Left cardiac atrium (tissue), 4 donors: ENCODE measurements at places on chromosomes 4 and X. TPM values are rescaled to one million over a fixed set of nuclear protein-coding genes. Genes with fewer than 3 reads are reported as not detected.

Gene STPG2
- total RNA-seq = 0.24 TPM

Gene CLGN
- 58.2 TPM for total RNA-seq

Gene NXF2B
- total RNA-seq = not detected

Gene FRMD7
- not detected for total RNA-seq

Gene CTAG1B
- total RNA-seq = not detected

Gene SLC49A3
- total RNA-seq = 17.2 TPM

GRCh38 chr4:154988511-154988910, 207.4 kb downstream of the RBM46 start:
- DNase-seq = no peak

- DNase-seq = no peak
These were observed 39.1 kb downstream of the HAND2 start for GRCh38 chr4:173490817-173491528.

DNA sequence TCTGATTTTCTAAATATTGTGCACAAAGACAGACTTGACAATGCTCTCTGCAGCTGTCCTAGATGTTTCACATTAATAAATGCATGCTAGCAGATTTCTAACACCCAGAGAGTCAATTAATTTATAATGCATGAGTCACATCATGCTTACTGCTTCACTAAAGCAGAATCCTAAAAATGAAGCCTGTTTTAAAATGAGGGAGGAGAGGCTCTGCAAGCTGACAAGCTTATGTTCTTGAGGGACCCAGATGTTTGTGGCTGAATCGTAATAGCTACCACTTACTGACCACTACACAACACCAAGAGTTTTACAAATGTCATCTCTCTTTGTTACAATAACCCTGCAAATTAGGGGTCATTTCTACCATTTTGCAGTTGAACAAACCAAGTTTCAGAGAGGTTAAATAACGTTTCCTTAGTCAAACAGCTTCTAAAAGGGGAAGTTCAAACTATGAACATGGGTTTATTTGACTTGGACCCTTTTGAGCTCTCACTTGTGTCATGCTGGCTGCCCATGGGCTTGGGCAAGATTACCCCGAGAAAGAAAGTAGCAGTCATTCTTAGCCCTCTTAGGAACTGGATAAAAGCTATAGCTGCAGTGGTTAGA, 262.7 kb upstream of the ETNPPL start:
- DNase-seq = no peak

DNA sequence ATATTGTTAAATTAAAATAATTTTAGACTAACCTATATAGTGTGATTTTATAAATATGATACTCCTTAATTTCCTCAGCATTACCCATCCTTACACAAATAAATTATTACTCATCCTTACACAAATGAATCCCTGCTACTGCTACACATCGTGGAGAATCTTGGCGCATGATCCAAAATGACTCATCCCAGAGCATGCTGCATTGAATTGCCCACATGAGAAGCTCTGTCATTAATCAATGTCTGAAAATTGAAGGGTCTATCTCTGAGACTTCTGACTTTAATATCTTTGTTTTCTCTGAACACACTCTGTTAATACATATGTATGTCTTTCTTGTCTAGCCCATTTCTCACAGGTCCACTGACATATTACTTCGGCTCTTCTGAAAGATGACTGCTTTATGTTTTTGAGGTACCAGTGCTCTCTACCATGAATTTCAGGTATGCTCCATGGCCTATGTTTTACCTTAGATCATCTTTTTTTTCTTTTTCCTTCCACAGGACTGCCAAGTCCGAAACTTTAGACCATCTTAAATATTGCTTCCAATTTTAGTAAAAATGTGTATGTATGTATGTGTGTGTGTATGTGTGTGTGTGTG, 15.7 kb upstream of the DUSP21 start:
- DNase-seq = no peak

GRCh38 chrX:53305219-53305995, 24.0 kb upstream of the IQSEC2 start:
- no peak for DNase-seq

DNA sequence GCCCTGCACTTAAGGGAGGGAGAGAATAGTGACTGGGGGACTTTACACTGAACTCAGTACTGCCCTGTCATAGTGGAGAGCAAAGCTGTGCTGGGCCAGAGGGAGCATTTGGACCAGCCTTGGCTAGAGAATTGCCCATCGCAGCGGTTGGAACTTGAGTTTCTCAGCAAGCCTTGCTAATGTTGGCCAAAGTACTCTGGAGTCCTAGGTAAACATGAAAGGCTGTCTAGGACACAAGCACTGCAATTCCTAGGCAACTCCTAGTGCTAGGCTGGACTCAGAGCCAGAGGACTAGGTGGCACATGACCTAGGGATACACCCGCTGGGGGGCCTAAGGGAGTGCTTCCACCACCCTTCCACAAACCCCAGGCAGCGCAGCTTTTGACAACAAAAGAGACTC, 15.0 kb downstream of the MED14 start:
- DNase-seq = no peak

DNA sequence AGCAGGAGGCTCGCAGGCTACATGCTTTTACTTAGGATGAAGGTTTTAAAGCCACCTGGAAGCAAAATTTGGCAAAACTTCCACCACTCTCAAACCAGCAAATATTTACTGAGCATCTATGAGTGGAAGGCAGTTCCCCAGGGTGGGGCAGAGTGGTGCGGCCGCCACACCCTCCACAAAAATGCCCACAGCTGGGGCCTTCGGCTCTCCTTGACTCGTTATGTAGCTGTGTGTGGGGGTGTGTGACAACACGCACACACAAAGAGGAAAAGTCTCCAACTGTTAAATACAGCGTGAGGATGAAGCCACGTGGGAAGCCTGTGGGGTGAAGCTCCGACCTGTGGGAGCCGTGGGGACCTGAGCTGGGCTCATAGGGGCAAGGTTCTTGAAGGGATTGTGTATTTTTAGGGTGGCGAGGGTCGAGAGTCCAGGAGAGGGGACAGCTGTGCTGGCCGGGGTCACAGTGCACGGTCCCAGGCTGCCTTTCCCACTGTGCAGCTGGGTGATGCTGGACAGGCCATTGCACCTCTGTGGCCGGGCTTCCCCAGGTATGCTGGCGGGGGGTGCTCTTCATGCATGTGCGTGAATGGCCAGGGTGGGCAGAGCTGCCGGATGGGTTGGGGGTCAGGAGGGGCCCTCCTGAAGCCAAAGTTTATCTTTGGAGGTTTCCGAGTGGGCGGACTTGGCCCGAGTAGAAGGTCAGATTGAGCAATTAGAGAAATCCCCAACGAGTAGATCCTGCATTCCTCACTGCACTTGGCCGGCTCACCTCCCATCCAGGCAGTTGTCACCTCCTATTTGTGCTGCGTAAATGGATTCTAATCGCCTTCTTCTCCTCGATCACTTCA, 25.4 kb downstream of the SORCS2 start:
- no peak for DNase-seq

DNA sequence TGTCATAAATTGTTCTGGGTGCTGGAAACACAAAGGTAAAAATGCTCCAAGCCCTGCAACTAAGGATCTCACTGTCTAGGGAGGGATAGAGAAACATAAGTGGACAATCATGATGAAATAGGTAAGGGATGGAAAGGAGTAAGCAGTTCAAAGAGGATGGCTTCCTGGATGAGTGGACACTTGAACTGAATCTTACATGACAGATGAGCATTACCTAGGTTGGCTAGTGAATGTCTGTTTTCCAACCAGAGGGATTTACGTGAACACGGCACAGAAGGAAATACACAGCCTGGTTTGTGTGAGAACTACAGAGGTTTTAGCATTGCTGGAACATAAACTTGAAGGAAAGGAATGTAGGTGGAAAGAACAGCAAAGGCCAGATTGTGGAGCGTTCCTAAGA, 150.2 kb upstream of the GALNT7 start:
- DNase-seq = no peak

DNA sequence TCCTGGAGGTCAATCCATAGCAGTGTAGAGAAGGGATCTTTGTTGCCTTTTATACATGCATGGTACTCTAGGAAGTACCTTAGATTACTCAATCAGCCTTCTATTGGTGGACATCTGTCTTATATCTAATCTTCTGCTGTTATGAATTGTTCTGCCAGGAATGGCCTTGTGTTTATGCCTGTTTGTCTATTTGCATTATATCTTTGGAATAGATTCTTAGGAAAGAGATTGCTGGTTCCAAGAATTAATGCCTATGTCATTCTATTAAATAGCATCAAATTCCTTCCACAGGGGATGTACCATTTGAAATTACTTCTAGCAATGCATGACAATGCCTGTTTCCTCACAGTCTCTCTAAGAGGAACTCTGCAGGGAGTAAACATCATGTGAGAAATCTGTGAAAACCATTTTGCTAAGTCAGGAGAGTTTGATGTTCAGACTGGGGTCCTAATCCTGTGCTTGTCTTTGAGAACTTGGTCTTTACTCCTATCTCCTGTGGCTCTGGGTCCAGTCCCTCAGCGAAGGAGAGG, 42.5 kb downstream of the BEX3 start:
- DNase-seq = no peak

DNA sequence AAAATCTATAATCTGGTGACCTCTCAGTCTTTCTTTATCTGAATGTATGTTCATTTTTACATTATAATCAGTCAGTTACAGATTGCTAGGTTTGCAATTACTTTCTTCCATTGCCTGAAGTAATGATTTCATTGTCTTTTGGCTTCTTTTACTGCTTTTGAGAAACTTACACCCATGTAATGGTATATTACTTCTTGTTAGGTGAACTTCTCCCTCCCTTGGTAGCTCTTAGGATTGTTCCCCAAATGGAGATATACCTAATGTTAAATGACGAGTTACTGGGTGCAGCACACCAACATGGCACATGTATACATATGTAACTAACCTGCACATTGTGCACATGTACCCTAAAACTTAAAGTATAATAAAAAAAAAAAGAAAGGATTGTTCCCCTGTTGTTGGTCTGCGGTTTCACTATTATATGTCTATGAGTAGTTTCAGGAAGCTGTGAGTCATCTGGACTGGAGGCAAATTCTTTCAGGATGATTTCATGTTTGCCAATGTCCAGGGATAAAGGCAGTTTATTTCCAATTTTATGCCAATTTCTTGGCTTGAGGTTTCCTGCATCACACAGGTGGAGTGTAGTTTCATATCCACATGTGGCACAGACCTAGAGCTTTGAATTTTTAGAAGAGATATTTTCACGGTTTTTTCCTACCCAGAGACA, 21.8 kb downstream of the SPANXC start:
- DNase-seq = no peak

GRCh38 chr4:109465069-109465468, 31.5 kb downstream of the SEC24B start:
- no peak for DNase-seq

DNA sequence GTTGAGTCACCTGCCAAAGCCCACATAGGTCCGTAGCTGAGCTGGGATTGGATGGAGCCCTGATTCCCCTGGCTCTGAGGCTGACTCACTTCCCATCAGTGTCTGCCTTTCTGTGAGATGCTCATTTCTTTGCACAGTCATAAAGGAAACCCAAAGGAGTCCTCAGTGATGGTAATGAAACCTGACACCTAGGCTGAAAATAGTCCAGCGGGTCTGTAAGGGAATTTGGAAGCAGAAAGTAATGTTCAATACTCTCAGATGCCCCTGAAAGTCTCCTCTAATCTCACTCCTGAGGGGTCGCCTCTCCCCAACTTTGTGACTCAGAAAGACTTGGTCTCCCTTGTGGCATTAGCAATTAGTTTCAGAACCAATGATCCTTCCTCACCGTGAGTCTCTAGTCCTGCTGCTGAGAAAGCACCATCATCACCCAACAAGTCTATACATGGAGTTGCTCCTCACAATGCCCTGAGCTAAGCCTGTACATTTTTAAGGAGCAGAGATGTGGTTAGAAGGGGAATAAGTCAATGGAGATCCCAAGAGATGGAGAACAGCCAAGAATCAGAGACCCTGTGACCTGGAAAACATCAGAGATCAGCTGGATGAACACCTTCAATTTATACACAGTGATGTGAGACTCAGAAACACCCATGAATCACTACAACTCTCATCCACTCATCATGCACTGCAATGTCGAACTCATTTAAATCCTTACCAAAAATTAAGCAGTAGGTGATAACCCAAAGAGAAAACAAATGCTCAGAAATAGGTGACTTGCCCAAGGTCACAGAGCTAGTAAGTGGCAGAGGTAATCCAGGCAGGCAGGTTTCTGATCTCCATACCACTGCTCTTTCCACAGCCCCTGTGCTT, 219.0 kb upstream of the CPEB2 start:
- DNase-seq = no peak

- DNase-seq = peak; percentile 44
These were observed 3.7 kb downstream of the PRDM5 start for GRCh38 chr4:120918788-120919187.

- no peak for DNase-seq
These were observed 811 bp upstream of the SLC25A5 start for GRCh38 chrX:119467433-119467832.

GRCh38 chrX:15617111-15617510, 16.4 kb upstream of the ACE2 start:
- DNase-seq = no peak

DNA sequence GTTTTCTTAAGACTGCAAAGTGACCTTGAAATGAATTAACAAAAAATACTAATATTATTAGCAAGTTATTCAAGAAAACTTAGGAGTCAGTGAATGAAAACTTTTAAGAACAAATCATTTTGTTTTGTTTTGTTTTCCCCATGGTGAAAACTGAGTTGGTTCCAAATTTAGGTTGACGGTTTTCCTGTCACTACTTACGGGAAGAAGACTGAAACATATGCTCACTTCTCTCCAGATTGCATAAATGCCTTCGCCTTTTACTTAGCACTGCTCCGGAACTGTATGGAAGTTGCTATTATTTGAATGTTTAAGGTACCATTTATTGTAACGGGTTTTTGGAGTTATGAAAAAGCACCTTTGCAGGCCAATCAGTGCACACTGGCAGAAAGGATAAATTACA, 42.8 kb downstream of the DOCK11 start:
- DNase-seq = no peak

- DNase-seq = no peak
These were observed 57.2 kb upstream of the PUDP start for GRCh38 chrX:7205037-7205577.

DNA sequence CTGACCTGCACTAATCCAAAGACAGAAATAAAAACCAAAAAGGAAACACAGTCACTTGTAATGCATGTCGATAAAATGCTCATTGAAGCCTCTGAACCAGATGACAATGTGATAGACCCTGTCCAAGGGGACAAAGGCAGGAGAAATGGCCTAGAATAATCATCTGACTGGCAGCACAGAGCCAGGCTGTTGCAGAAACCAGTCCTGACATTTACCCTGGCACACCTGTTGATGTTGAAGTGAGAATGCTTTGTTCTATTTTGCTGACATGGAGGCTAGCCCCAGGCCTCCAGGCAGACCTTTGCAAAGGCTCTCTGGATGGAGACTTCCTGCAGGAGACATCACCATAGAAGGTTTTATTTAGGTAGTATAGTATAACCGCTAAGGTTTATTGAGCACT, 41.0 kb downstream of the TFDP3 start:
- DNase-seq = no peak

DNA sequence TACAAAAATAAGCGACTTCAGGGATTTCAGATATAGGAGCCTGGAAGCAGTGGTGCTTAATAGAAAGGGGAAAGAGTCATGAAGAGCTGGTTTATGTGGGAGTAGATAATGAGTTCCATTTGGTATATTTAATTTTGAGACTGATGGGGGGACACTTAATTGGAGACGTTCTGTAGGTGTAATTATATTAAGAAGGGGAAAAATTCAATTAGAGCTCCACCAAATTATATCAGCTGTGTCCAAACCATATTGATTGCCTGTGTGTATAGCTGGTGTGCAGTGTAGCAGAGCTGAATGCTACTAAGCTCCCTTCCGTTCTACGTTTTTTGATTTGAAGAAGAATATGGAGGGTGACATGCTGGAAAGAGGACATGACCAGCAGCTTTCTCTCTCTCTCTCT, 282.3 kb downstream of the DMD start:
- no peak for DNase-seq

GRCh38 chrX:105463473-105463872, 243.0 kb upstream of the TEX13A start:
- no peak for DNase-seq
